ENCODE measurements at places on chromosomes 2 and 18. TPM values are rescaled to one million over a fixed set of nuclear protein-coding genes. Genes with fewer than 3 reads are reported as not detected.

DNA sequence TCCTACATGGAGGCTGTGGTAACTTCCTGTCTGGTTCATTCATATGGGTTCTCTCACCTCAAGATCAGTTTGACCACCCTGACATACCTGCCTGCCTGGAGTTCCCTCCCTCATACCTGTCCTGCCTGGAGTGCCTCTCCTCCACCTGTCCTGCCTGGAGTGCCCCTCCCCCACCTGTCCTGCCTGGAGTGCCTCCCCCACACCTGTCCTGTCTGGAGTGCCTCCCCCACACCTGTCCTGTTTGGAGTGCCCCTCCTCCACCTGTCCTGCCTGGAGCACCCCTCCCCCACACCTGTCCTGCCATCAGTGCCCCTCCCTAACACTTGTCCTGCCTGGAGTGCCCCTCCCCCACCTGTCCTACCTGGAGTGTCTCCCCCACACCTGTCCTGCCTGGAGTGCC, 461.9 kb downstream of the PTPRM start:
- no peaks in the 10 kb centered on the region for H3K36me3 ChIP-seq
- H3K4me1 ChIP-seq, result no peaks in the 10 kb centered on the region
- no peak for DNase-seq
- no peak overlapping the region for H3K4me3 ChIP-seq
- no peak overlapping the region for H3K27ac ChIP-seq

GRCh38 chr2:147782141-147782930, 62.5 kb upstream of the ACVR2A start:
- no peaks in the 10 kb centered on the region for H3K36me3 ChIP-seq
- H3K4me3 ChIP-seq, result no peak overlapping the region
- H3K27ac ChIP-seq, result no peak overlapping the region
- no peaks in the 10 kb centered on the region for H3K27me3 ChIP-seq

DNA sequence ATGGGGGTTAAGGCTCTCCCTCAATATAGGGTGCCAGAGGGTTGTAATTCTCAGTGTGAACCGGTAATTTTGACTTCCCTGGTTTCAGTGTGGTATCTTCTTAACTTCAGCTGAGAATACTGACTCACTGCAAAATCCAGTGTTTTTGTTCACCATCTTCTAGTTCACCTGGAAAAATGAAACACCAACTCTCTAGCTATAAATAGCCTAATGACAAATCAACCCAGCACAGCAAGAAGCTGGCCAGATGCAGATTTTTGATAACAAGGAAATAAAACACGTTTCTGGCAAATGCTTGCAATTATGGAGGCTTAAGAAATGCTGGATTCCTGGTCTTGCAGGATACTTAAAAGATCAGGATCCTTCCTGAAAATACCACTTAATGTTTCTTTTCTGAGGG, 192.3 kb downstream of the CLIP4 start:
- no peak for DNase-seq
- H3K36me3 ChIP-seq, result no peaks in the 10 kb centered on the region
- H3K4me3 ChIP-seq, result no peak overlapping the region
- H3K27ac ChIP-seq, result no peak overlapping the region

GRCh38 chr2:45497355-45497754, 113.7 kb downstream of the SRBD1 start:
- DNase-seq, result no peak
- H3K36me3 ChIP-seq, result no peaks in the 10 kb centered on the region
- no peak overlapping the region for H3K27ac ChIP-seq
- no peaks in the 10 kb centered on the region for H3K4me1 ChIP-seq
- H3K4me3 ChIP-seq, result no peak overlapping the region

DNA sequence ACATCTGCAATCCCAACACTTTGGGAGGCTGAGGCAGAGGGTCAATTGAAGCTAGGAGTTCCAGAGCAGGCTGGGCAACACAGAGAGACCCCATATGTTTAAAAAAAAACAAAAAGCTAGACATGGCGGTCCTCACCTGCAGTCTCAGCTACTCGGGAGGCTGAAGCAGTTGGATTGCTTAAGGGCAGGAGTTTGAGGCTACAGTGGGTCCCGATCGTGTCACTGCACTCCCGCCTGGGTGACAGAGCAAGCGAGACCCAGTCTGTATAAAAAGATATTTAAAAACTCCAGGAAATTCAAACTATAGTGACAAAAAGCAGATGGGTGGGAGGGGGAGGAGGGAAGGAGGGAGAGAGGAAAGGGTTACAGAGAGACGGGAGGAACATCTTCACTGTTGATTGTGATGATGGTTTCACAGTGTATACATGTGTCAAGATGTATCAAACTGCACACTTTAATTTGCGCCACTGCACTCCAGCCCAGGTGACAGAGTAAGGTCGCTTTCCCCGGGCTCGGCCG, 942 bp upstream of the ZNF236 start:
- no peaks in the 10 kb centered on the region for H3K27me3 ChIP-seq
- no peak for DNase-seq
- H3K36me3 ChIP-seq, result no peaks in the 10 kb centered on the region
- H3K4me1 ChIP-seq, result peaks cover 9% of the 10 kb centered on the region
- H3K27ac ChIP-seq, result peak overlapping the region; percentile 95

The TWSG1 gene
- 130 TPM for total RNA-seq

The INHA gene
- total RNA-seq, result 1.2 TPM

The LRP1B gene
- 0.27 TPM for total RNA-seq

The C2orf66 gene
- not detected for total RNA-seq

The TMEM247 gene
- total RNA-seq, result not detected

The PROKR1 gene
- not detected for total RNA-seq

The MAP4K4 gene
- total RNA-seq, result 60.1 TPM

The TGFA gene
- 1.9 TPM for total RNA-seq

Measured in thoracic aorta (tissue), 2 donors.